ENCODE measurements at places on chromosomes 6 and 20.

GRCh38 chr6:168134560-168135201 is 55.7 kb upstream of the FRMD1 start:
- no peaks in the 10 kb centered on the region for H3K4me1 ChIP-seq
- DNase-seq = no peak
- peaks cover 15% of the 10 kb centered on the region for H3K27me3 ChIP-seq
- no peaks in the 10 kb centered on the region for H3K36me3 ChIP-seq
- no peak overlapping the region for H3K4me3 ChIP-seq

GRCh38 chr6:63352544-63353285 is 32.9 kb upstream of the LGSN start:
- H3K27me3 ChIP-seq = no peaks in the 10 kb centered on the region
- H3K27ac ChIP-seq = no peak overlapping the region
- no peak for DNase-seq
- no peaks in the 10 kb centered on the region for H3K36me3 ChIP-seq

DNA sequence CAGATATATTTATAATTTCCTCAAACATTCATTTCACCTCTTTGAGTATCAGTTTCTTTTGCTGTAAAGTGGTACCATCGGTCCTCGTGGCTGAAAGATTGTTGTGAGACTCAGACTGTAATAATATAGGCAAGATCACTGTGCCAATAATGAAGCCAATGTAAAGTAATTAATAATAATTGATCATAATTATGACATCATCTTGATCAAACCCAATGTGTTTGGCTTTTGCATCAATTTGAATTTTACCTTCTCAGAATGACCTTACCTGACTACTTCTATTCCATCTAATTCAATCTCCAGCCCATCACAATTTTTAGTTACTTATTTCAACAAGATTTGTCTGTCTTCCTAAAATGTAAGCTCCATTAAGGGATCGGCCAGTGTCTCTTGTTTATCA is 15.8 kb upstream of the MTRF1L start:
- no peak overlapping the region for H3K4me3 ChIP-seq
- peaks cover 19% of the 10 kb centered on the region for H3K27me3 ChIP-seq
- no peaks in the 10 kb centered on the region for H3K36me3 ChIP-seq
- no peaks in the 10 kb centered on the region for H3K4me1 ChIP-seq
- no peak overlapping the region for H3K27ac ChIP-seq
- no peak for DNase-seq

GRCh38 chr6:44257753-44258324 is 511 bp upstream of the SLC35B2 start:
- H3K36me3 ChIP-seq = peaks cover 70% of the 10 kb centered on the region
- H3K27me3 ChIP-seq = no peaks in the 10 kb centered on the region

DNA sequence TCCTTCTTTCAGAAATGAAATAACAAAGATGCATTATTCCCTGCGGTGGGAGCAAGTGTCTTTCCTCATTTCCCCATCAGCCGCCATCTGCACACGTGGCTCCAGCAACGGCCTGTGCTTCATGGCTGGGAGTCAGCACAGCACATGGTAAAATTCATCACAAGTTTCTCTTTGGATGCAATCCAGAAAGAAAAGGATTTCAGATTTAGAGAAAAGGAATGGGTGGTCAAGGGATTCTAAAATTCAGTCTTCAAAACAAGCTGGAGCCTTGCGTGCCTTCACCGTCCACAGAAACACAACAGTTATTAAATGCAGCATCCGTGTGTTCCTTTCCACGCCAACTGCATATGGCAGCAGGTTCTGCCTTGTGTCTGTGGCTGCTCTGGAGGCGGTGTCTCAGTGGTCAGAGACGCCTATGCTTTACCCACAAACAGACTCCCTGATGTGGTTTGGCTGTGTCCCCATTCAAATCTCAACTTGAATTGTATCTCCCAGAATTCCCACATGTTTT is 107.6 kb downstream of the THBS2 start:
- H3K27ac ChIP-seq = no peak overlapping the region
- H3K4me3 ChIP-seq = no peak overlapping the region
- no peaks in the 10 kb centered on the region for H3K27me3 ChIP-seq
- DNase-seq = no peak
- no peaks in the 10 kb centered on the region for H3K4me1 ChIP-seq
- no peaks in the 10 kb centered on the region for H3K36me3 ChIP-seq

- no peak overlapping the region for H3K27ac ChIP-seq
- H3K27me3 ChIP-seq = no peaks in the 10 kb centered on the region
- no peak for DNase-seq
- no peaks in the 10 kb centered on the region for H3K36me3 ChIP-seq
- H3K4me1 ChIP-seq = no peaks in the 10 kb centered on the region
These were observed 168.0 kb downstream of the PTPRK start for GRCh38 chr6:128352366-128352765.

DNA sequence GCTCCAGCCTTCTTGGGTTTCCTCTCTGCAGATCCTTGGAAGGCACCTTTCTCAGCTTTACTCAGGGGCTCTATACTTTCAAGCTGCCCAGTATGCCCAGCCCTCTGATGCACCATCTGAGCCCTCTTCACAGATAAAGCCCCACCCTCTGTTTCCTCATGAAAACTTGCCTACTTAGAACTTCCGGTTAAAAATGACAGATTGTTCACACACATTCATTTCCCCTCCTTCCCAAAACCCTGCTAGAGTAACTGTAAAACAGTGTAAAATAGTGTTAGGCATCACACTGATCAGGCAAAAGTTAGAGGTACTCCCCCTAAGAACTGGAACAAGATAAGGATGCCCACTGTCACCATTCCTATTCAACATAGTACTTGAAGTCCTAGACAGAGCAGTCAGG is 14.0 kb upstream of the GCM1 start:
- no peak overlapping the region for H3K27ac ChIP-seq
- no peak overlapping the region for H3K4me3 ChIP-seq
- no peaks in the 10 kb centered on the region for H3K27me3 ChIP-seq
- DNase-seq = no peak
- no peaks in the 10 kb centered on the region for H3K36me3 ChIP-seq

- peaks cover 4% of the 10 kb centered on the region for H3K27me3 ChIP-seq
- H3K4me3 ChIP-seq = no peak overlapping the region
- no peak overlapping the region for H3K27ac ChIP-seq
- no peaks in the 10 kb centered on the region for H3K4me1 ChIP-seq
These were observed 115.3 kb upstream of the PROKR2 start for GRCh38 chr20:5432030-5432429.

DNA sequence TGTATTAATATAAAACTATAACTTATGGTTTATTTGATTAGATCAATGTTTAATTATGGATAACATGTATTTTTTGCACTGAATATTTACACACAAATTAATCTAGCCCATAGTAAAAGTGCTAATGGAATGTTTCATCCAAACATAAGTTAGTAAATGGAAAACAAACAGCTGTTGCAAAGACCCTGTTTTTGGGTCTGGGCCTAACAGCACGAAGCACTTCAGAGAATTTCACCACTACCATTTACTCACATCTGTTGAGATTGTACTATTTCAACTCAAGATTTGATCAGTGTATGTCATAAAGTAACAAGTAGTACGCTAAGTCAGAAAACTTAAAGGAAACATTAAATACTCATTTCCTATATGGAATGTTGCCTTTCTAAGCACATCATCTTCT is 359.6 kb downstream of the LAMA2 start:
- H3K36me3 ChIP-seq = no peaks in the 10 kb centered on the region
- H3K4me3 ChIP-seq = no peak overlapping the region
- DNase-seq = no peak
- H3K27ac ChIP-seq = no peak overlapping the region
- H3K27me3 ChIP-seq = peaks cover 4% of the 10 kb centered on the region
- no peaks in the 10 kb centered on the region for H3K4me1 ChIP-seq

GRCh38 chr6:90397929-90398674 is 101.5 kb upstream of the BACH2 start:
- H3K36me3 ChIP-seq = no peaks in the 10 kb centered on the region
- peaks cover 60% of the 10 kb centered on the region for H3K4me1 ChIP-seq
- peak; percentile 65 for DNase-seq
- H3K27ac ChIP-seq = peak overlapping the region; percentile 50
- no peaks in the 10 kb centered on the region for H3K27me3 ChIP-seq

DNA sequence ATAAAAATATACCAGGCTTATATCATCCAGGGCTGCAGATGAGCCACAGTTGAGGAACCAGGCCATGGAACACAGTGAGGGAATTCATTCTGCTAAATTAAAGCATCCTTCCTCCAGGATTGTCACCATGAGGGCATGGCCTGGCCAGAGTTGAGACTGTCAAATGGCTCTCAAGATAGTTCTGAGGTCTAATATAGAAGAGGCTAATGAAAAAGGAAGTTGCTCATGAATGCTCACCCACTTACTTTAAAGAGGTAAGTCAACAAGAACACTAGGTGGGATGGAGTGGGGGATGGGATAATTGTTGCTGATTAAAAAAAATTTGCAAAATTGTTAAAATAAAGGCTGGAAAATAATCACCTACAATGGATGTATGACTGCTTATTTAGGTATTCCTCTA is 72.0 kb upstream of the GCM1 start:
- no peaks in the 10 kb centered on the region for H3K36me3 ChIP-seq
- H3K4me1 ChIP-seq = peaks cover 8% of the 10 kb centered on the region
- H3K27ac ChIP-seq = no peak overlapping the region
- DNase-seq = no peak

GRCh38 chr6:87341899-87342298 is 2.7 kb upstream of the C6orf163 start:
- H3K4me3 ChIP-seq = no peak overlapping the region
- peaks cover 7% of the 10 kb centered on the region for H3K36me3 ChIP-seq
- H3K27me3 ChIP-seq = no peaks in the 10 kb centered on the region
- DNase-seq = no peak

GRCh38 chr20:47654370-47654769 is 130.9 kb downstream of the SULF2 start:
- H3K27me3 ChIP-seq = no peaks in the 10 kb centered on the region
- peaks cover 66% of the 10 kb centered on the region for H3K36me3 ChIP-seq
- H3K27ac ChIP-seq = no peak overlapping the region

DNA sequence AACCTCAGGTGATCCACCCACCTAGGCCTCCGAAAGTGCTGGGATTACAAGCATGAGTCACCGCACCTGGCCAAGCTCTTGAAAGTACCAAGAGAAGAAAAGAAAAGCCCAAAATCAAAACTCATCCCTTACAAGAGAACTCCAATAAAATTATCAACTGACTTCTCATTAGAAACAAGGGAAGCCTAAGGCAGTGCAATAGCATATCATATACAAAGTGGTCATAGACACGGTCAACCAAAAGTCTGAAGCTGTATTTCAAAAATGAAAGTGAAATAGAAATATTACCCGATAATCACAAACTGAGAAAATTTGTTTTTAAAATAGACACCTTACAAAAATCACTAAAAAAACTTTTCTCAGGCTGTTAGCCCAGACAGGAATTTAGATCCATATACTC is 1321.1 kb upstream of the GJE1 start:
- H3K4me3 ChIP-seq = no peak overlapping the region
- no peak for DNase-seq
- H3K27me3 ChIP-seq = no peaks in the 10 kb centered on the region
- no peaks in the 10 kb centered on the region for H3K4me1 ChIP-seq

DNA sequence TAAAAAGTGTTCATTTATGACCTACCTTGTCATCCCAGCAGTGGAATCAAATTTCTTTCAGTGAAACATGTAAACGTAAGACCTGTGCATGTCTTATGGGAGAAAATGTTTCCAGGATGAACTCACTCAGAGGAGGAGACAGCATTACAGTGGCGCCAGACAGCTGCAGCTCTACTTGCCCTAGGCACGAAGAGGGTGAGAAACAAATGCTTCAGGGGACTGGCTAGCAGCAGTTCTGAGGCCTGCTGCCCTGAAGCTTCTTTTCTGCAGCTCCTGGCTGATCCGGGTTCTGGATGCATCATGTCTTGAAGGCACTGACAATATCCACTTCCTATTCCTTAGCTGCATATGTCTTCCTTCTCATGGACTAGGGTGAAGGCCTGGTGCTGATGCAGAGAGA is 120.2 kb downstream of the QRSL1 start:
- H3K27ac ChIP-seq = no peak overlapping the region
- H3K27me3 ChIP-seq = no peaks in the 10 kb centered on the region
- H3K4me1 ChIP-seq = no peaks in the 10 kb centered on the region
- H3K36me3 ChIP-seq = no peaks in the 10 kb centered on the region
- H3K4me3 ChIP-seq = no peak overlapping the region
- no peak for DNase-seq

DNA sequence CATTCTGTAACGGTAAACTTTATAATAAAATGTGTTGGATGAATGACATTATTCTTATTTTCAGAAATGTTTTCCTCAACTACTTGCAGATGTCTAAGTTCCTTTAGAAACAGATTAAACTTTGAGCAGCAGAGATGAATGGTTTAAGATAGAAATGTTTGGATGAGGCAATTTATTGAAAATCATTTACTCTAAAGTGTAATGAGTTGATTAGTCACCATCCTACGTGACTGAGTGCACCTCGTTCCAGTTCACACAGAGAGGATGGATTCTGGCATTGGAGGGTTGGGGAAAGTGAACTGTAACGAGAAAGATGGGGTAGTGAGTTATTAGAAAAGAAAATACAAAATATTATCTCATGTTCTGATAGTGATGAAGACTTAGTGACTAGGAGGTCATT is 28.7 kb downstream of the SMPDL3A start:
- H3K27ac ChIP-seq = no peak overlapping the region
- no peak overlapping the region for H3K4me3 ChIP-seq
- H3K27me3 ChIP-seq = no peaks in the 10 kb centered on the region
- no peaks in the 10 kb centered on the region for H3K36me3 ChIP-seq

DNA sequence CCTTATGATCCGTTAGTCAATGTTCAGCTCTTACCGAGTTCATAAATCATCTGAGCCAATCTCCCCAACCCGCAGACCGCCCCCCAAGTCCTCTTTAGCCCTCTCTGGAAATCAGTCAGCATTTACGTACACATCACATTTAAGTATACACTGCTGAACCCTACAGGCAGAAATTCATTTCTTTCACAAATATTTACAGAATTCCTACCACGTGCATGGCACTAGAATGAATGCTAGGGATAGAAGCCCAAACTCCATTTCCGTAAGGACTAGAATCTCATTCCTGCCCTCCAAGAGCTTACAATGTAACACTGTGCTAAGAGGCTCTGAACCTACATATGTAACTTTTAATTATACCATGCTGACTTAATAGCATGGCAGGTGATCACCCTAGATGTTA is 1.8 kb downstream of the OSER1 start:
- no peak overlapping the region for H3K4me3 ChIP-seq
- peaks cover 25% of the 10 kb centered on the region for H3K36me3 ChIP-seq
- H3K27me3 ChIP-seq = no peaks in the 10 kb centered on the region

Measured in CD4-positive, alpha-beta T cell (primary cell).